ENCODE measurements at places on chromosomes 5 and 9.

GRCh38 chr9:137113385-137114159, 961 bp downstream of the DPP7 start:
- DNase-seq: no peak

DNA sequence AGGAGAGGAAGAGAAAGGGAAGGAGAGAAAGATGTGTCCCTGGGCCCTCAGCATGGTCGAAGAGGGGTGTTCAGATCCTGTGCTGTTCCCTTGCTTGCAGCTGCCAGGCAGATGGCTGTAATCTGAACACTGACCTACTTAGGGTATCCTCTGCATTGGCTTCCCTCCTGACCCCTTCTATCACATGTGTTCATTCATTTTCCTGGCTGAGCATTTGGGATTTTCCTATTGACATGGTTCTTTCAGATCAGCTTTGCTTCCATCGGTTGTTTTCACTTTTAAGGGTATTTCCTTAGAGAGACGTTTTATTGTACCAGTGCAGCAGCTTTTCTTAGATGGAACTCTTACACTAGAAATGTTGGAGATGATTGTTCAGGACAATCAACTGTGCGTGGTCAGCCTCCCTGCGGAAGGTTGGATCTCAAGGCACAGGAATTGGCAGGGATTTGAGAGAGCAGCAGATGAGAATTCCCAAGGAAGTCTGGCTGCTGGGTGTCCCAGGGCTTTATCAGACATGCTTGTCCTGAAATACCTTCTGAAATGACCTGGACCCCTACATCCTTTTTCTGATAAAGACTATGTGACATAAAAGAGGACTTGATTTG, 26.0 kb downstream of the ACTBL2 start:
- DNase-seq: no peak

- no peak for DNase-seq
Measured at GRCh38 chr9:134355561-134356279, 29.5 kb downstream of the RXRA start.

- no peak for DNase-seq
Measured at GRCh38 chr9:928363-929042, 48.0 kb upstream of the DMRT3 start.

DNA sequence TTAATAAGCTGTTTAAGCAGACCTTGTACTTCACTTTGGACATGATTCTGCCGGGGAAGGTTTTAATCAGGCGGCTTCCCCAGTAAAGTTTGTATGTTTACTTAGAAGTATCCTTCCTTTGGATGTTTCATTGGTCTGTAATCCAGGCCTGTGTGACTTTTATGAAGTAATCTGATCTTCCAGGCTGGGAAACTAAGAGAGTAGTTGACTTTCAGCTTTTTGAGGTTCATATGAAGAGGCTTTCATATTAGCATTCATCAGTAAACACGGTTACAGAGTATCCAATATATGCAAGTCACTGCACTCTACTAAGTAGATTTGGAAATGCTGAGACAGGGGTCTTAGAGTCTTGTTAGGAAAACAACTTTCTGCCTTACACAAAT, 1.1 kb downstream of the DNAJC21 start:
- DNase-seq: no peak

DNA sequence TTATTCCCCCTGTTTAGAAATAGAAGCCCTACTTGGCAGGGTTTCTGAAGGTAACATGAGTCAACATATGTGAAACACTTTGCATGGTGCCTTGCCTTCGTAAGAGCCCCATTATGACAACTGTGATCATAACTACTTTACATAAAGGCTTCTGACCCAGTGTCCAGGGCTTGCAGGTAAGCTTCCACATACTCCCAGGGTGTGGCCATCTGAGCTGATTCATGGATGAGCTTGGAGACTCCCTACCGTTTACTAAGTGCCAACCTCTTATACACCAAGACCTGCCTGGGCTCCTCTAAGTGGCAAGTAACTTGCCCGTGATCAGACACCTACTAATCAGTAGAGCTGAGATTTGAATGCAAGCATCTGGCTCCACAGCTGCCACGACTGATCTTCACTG, 62.8 kb upstream of the C5orf58 start:
- no peak for DNase-seq

GRCh38 chr5:132437604-132438266, 52.8 kb downstream of the IRF1 start:
- no peak for DNase-seq

DNA sequence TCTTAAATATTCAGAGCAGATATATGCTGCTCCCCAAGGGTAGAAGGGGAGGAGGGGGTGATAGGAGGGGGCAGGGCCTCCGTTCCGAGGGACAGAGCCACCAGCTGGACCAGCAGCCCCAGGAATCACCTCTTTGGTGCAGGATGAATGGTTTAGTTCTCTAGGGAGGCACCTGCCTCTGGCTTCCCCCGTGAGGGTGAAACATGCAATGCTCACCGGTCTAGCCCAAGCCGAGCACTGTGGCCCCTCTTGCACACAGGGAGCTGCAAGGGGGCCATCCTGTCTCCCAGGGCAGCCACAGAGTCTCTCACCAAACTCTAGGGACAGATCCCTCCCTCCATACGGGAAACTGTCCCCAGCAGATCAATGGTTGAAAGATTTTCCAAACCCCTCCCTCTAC, 163.7 kb downstream of the DAB2IP start:
- DNase-seq: no peak

GRCh38 chr5:98816582-98817222, 43.2 kb downstream of the RGMB start:
- DNase-seq: peak; percentile 44

GRCh38 chr5:119808474-119808873, 179.1 kb downstream of the FAM170A start:
- DNase-seq: no peak

DNA sequence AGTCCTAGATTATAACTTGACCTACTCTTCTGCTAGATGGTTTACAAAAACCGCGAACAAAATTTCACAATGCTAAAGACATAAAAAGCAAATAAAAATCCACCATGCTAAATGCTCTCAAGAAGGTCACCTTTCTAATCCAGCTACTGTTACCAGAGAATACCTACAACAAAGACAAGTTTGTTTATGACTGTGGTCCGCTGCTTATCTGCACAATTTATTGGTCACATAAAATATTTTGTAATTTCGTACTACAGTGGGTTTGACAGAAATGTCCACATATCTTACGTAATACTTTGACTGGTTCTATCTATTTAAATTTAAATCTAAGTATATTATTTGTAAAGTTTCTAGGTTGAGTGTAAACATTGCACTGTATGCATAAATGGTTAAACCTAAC, 257.6 kb upstream of the ZNF608 start:
- no peak for DNase-seq

- DNase-seq: no peak
Measured at GRCh38 chr5:154962494-154962893, 21.6 kb downstream of the MRPL22 start.

GRCh38 chr5:148311484-148311883, 739 bp upstream of the SPINK7 start:
- no peak for DNase-seq

DNA sequence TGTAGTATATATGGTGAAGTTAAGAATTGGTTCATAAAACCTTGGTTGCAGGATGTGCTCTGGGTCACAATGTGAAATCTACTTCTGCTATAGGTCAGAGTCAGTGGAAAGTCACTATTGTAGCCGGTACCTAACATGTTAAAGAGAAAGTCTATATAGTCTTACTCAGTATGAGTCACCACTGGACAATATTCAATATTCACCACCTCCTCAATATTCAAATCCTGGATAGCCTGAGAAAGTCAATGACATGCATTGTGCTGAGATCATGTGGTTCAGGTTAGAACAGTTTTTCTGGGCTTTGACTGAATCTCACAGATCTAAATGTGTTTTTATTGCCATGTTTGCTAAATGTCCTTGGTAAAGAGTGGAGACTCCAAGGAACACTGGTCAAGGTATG, 108.8 kb downstream of the HMHB1 start:
- no peak for DNase-seq

Measured in NCI-H345 (cell line).